ENCODE measurements at places on chromosomes 12 and 14.

- DNase-seq = peak; percentile 14
Measured at GRCh38 chr14:101047326-101047725, 143.8 kb upstream of the RTL1 start.

- no peak for DNase-seq
Measured at GRCh38 chr14:50045837-50046236, 70.5 kb downstream of the VCPKMT start.

DNA sequence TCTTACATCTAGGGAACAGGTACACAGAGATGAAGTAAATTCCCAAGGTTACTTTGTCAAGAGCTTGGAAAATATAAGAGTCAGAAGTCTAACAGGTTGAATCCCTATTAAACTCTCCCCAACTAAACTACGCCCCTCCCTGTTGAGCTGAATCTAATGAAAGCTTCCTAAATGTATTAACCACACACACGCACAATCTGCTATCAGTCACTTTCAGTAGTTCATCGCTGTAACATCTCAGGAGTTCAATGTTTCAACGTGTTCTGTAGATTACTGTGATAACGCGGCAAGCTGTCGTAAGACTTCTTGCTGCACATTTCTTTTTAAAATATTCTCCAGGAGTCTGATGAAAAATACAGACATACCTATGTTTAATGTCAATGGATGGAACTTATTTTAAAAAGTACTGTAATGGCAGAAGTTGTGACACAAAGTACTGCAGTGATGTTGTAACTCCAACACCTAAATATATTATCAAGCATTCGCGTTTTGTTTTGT lies 612 bp upstream of the SLC25A3 start:
- no peak for DNase-seq

DNA sequence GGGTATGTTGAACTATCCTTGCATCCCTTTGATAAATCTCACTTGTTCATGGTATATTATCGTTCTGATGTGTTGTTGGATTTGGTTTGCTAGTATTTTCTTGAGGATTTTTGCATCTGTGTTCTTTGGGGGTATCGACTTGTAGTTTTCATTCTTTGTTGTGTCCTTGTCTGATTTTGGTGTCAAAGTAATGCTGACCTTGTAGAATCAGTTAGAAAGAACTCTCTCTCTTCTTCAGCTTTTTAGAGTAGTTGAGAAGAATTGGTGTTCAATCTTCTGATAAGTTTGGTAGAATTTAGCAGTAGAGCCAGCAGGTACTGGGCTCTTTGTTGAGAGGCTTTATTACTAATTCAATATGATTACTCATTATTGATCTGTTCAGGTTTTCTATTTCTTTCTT lies 707.2 kb upstream of the LRFN5 start:
- no peak for DNase-seq

GRCh38 chr12:123829561-123829960 lies 67.5 kb downstream of the DNAH10 start:
- no peak for DNase-seq

- DNase-seq = no peak
Measured at GRCh38 chr12:127803545-127803944, 463.4 kb upstream of the TMEM132C start.

DNA sequence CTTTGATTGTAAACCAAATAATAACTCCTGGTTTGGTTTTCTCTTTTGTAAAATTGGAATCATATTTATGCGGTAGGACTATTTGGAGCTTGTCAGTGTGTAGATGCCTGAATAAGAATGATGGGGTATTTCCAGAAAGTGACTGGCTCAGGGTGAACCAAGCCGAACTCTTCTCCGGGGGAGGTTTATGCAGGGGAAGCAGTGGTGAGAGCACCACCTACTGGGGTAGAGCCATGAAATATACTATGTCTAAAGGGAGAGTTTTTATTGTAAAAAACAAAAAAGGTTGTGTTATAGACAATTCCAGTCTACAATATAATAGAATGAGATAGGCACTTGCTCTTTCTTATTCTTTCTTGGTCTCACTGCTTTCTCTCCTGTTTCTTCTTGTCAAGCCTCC lies 222.9 kb upstream of the SLC16A7 start:
- no peak for DNase-seq

Data from hematopoietic multipotent progenitor cell treated with erythropoietin and hydrocortisone succinate and interleukin-3 and kit ligand, for 17 days (in vitro differentiated cells).